ENCODE measurements at places on chromosomes 5 and 9.
A peak's percentile ranks its signal among the peaks of the same experiment; 100 is the strongest.

DNA sequence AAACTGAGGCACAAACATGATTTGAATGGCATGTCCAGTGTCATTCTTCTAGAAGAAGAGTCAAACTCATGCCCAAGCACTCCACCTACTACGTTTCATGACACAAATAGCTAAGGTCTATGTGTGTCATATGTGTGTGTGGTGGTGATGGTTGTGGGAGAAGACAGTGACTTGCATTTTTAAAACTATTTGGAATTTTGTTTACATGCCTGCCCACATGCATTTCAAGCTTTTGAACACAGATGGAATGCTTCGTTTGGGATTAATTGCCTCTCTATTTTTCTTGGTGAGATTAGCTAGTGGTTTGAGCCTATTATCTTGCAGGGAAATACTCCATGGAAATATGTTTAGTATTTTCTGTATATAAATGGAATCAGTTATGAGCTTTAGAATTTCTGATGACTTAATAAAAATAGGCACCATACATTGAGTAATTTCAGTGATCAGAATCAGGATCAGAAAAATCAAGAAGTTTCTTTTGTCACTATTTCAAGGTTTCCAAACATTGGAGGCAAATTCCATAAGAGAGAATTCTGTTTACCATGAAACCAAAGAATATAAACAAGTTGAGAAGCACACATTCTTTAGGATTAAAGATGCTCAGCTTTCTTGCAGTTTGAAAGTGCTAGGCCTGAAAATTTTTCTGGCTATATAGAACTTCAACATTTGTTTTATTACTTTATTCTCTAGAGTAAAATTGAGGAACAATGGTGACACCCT, 260.3 kb upstream of the SEMA6A start:
- no peak for DNase-seq

DNA sequence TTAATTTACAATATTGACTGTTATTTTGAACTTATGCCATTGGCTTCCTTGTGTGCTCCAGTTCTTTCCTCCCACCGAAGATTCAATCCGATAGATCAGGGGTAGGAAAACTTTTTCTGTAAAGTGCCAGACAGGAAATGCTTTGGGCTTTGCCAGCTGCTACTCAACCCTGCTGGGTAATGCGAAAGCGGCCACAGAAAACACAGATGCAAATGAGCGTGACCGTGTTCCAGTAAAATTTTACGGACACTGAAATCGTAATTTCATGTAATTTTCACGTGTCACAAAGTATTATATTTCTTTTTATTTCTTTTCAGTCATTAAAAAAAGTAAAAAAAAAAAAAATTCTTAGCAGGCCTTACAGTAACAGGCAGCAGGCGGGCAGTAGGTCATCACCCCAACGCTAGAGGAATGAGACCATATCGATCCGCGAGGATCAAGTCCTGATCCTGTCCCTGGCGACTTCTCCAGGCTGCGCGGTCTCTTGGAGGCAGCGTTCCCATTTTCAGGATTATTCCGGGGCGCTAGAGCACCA, 599 bp downstream of the NMRK1 start:
- peak; percentile 15 for DNase-seq

DNA sequence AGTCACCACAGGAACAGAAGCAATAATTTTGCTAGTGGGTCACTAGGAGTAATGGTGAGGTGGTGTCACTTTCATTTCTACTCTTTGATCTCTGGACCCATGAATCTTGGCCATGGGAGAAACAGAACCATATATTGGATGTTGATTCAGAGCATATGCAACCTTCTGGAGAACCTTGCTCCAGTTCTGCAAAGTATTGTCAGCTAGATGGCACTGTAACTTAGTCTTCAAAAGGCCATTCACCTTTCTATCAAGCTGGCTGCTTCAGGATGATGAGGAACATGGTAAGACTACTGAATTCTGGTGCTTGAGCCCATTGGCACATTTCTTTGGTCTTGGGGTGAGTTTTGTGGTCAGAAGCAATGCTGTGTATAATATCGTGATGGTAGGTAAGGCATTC, 129.1 kb upstream of the FBN2 start:
- no peak for DNase-seq

- no peak for DNase-seq
Observed at GRCh38 chr5:33341351-33341750, 99.4 kb upstream of the TARS1 start.

DNA sequence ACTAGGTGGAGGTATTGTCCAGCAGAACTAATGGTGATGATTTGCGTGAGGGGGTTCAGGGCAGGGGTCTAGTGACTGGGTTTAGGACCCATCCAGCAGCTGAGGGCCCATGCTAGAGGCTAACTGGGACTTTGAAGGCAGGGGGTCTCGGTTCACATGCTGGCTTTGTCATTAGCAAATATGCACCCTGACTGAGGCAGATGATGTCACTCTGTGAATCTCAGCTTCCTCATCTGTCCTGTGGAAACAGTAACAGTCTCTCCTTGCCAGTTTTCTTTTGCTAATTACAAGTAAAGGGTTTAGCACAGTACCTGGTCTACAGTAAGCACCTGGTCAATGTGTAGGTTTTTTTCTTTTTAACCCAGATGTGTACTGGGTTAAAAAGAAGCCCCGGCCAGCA, 5.2 kb downstream of the SH2D3C start:
- no peak for DNase-seq

- no peak for DNase-seq
Observed at GRCh38 chr5:116727248-116727647, 152.6 kb upstream of the SEMA6A start.

GRCh38 chr9:112032743-112033142, 136.1 kb downstream of the UGCG start:
- no peak for DNase-seq

DNA sequence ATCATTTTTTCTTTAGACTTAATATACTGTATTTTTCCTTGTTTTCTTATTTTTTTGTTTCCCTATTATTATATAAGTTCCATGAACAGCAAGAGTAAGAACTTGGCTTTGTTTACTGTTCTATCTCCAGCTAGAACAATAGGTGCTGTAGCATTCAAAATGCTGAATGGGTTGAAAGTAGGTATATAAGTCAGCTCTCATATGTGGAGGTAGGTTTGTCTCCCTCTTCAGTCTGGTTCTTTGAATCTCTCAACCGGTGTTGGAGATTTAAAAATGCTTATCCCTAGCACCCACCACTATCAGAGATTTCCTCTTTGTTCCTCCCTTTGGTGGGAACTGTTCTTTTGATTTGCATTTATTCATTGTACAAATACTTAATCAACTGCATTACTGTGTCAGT, 87.5 kb upstream of the FSD1L start:
- DNase-seq: no peak

DNA sequence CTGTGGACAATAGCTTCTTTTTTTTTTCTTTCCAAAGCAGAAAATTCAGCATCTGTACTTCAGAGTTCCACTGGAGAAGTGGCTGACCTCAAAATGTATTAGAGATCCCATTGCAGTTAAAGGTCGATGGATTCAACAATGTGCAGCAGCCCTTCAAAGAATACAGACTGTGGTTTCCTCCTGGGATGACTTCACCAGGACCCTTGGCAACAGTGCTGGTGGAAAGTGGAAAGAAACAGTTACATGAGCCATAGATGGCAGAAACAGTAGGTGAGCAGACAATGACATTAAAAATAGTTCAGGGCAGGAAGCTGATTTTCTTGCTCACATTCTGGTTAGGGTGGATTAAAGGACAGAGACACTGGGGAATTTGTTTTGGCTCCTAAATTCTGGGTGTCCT, 62.4 kb downstream of the SLC28A3 start:
- DNase-seq: no peak

DNA sequence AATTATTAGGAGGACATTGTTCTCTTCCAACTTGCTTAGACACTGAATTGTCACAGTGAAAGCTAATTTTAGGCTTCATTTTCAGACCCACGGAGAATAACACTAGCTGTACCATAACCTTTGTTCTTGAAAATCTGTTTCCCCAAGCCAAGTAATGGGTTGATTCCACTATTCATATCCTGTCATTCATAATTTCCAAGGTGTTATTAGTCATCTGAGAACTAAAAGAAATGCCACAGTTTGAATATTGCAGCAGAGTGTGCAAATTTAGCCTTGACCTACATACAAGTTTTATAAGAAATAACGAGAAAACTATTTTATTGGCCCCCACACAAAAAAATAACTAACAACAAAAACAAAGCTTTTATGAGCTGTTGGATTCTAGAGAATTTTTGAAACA, 148.5 kb upstream of the TYRP1 start:
- no peak for DNase-seq

- no peak for DNase-seq
Observed at GRCh38 chr5:170704417-170705192, 78.9 kb upstream of the GABRP start.

- peak; percentile 25 for DNase-seq
Observed at GRCh38 chr5:134070725-134071613, 43.5 kb upstream of the TCF7 start.

DNA sequence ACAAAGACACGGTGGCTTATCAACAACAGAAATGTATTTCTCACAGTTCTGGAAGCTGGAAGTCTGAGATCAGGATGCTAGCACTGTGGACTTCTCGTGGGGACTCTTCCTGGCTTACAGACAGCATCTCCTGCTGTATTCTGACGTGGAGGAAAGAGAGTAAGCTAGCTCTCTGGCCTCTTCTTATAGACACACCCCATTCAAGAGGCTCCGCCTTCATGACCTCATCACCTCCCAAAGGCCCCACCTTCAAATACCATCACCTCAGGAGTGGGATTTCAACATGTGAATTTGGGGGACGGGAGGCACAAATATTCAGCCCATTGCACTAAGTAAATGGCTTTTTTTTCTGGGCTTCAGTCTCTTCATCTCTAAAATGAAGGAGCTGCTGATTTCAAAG, 27.6 kb downstream of the KCNMB1 start:
- no peak for DNase-seq

DNA sequence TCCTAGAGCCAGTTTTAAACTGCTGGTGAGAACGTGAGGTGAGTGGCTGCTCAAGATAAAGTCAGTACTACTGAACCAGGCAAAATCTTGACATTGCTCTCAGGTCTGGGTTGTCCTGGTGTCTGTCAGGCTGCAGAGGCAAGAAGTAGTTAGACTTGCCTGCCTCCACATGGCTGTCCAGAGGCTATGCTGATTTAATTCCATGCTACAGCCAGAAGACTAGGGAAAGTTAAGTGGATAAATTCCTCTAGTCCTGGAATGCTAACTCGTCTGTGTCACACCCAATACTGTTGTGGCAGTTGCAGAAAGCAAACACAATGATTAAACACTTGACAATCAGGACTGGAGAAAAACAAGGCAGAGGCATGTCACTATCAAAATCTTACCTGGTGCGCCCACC, 118.9 kb downstream of the ACER2 start:
- DNase-seq: no peak

- DNase-seq: no peak
Observed at GRCh38 chr5:113387844-113388243, 46.9 kb downstream of the TSSK1B start.

DNA sequence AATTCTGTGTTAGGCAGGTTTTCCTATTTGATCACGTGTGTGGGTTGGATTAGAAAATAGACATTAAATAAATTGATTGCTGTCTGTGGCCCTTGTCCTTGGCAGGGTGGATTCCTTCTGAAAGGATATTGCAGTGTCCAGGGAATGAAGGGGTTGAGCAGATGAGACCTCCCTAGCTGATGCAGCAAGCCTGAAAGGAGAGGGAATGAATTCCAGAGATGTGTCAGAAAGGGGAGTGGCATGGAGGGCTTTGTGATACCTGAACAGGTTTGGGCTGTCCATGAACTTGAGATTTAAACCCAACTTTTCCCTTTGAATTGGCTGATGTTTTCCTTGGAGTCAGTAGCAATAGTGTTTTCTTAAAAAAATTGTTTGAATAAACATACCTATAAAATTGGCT, 66.8 kb downstream of the ADCY2 start:
- no peak for DNase-seq

GRCh38 chr9:72128526-72128925, 20.7 kb upstream of the GDA start:
- no peak for DNase-seq

GRCh38 chr5:139513852-139514485, 31.4 kb upstream of the STING1 start:
- DNase-seq: no peak

DNA sequence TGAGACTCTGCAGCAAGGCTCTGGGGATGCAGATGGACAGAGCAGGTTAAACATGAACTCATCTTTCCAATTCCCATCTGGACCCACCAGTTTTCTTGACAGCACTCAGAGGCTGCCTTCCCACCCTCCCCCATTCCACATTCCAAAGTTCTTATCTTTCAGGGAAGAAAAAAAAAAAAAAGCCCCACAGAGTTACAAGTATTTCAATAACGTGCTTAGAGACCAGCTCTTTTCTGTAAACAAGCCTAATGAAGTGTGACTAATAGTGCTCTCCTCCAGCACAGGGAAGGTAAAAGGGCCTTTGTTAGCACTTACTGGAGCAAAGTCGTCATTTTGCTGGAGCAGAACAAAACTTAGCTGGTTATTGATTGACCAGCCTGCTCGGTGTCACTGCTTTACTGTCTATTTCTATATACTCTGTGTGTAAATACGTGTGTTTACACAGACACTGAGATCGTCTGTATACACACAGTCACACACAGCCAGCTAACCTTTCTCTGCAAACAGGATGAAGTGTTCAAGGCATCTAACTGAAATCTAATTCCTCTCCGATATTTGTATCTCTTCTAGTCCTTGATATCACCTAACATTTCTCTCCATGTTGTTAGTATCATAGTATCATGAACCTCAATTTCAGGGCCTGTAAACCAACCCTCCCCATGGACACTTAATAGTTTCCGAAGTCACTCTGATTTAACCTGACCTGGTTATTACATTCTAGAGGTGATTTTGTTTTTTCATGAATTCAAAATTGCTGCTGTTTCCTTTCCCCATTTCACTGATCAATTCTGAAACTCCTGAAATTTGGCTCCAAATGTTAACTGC, 84.9 kb downstream of the ZNF608 start:
- DNase-seq: no peak

DNA sequence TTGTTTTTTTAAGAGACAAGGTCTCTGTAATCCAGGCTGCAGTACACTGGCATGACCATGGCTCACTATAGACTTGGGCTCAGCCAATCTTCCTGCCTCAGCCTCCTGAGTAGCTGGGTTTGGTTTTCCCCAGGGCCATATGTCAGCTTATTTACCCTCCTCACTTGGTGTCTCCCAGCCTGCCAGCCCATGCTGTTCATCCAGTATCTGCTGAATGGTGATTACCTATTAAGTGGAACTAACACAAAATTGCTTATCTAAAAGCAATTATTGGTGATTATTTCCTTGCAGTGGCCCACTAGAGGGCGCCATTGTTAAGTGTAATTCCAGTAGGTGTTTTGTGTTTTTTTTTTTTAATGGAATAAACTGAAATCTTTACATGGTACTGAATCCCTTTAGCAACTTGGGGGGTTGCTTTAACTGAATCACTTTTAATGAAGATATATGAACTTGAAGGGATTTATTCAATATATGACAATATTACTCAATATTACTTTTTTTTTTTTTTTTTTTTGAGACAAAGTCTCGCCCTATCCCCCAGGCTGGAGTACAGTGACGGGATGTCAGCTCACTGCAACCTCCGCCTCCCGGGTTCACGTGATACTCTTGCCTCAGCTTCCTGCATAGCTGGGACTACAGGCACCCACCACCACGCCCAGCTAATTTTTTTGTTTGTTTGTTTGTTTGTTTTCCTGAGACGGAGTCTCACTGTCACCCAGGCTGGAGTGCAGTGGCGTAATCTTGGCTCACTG, 13.8 kb downstream of the EXOSC2 start:
- DNase-seq: peak; percentile 51
